ENCODE measurements at places on chromosomes 6 and 20.

- no peak for DNase-seq
These were observed 36.2 kb upstream of the NANP start for GRCh38 chr20:25659999-25660398.

GRCh38 chr6:30689022-30689865 is 1.5 kb downstream of the NRM start:
- peak; percentile 35 for DNase-seq

GRCh38 chr20:13101706-13102105 is 92.9 kb downstream of the SPTLC3 start:
- no peak for DNase-seq

GRCh38 chr6:129954749-129955431 is 63.5 kb upstream of the L3MBTL3 start:
- no peak for DNase-seq

DNA sequence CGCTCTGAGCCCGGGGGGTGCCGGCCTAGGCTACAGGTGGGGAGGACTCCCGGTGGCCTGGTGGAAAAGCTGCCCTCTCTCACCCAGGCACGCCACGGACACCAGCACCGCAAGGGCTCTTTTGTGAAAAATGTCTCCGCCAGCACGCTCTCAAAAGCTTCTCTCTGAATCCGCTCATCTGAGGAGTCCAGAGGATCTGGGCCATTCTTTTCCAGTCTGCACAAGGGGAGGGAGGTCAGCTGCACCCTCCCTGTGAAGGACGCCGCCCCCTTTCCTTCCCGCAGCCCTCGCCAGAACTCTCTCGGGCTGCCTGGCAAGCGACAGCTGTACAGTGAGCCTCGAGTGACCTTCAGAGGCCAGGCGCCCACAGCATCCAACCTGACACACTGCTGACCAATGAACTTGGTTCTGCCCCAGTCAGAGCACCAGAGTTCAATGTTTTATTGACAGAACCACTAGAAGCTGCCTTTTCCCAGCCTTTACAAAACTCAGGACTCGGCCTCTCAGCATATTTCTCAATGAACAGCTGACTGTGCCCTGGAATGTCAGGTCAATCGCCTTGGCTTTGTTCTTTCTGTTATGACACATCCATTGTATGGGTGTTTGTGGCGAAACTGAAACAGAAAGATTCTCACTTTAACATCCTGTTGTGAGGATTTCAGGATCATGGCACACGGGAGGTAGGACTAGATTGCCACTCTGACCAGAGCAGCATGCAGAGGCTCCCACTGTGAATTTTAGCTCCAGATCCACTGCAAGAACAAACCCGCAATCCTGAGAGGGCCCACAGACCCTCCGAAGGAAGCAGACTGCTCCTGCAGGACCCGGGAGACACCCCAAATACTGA is 26.7 kb downstream of the SERPINB9 start:
- peak; percentile 79 for DNase-seq

- no peak for DNase-seq
These were observed 351.1 kb downstream of the HAO1 start for GRCh38 chr20:7589164-7589563.

GRCh38 chr6:73152966-73153757 is 72.1 kb downstream of the KHDC1L start:
- no peak for DNase-seq
